ENCODE measurements at places on chromosomes 12 and 14.

DNA sequence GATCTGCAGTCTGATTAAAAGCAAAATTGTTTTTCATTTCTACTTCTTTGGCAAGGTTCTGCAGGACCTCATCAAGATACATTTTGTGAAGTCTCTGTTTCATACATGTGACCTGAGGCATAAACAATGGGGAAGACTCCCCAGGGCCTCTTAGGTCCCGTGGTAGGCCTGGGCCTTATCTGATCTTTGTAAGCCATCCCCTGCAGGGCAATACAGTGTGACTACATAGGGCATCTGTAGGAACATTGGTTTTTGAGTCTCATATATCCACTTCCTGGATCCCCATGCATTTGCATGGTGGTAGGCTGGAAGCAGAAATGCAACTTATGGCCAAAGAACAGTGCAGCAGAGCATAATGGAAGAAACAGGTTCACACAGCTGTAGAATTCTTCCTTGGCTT lies 6.0 kb downstream of the FAR2 start:
- no peak for DNase-seq

DNA sequence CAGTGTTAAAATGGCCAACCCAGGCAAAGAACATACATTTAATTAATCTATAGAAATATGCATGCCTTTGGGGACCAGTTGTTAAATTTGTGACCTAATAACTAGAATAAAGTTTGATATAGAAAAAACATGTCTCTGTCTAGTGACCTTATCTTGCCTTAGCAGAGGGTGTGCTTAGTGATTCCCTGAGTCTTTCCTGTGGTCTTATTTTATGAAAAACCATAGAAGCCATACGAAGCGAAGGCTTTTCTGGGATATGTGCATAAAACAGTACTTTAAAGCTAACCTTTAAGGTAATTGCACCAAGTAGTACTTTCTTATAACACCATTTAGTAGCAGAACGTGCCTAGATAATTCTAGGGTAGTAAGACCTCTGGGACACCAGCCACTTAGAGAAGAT lies 379.4 kb downstream of the ZFP36L1 start:
- no peak for DNase-seq

GRCh38 chr14:28407996-28408395 lies 358.6 kb upstream of the FOXG1 start:
- DNase-seq = no peak

DNA sequence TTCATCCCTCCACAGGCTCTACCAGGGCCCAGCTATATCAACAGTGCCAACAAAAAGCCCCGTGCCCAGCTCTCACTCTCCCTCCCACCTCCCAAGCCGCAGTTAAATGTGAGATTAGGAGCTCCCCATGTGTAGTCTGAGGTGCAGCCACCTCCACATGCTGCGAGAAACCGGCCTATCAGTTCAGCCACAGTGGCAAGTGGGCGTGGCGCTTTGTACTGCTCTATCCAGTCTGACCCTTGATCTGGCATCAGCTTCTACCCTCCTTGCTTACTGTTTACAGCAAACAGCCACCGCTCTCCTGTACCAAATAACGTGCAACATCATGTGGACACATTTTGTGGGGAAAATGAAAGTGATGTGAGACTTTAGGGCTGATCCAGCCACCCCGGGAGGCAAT lies 1.7 kb downstream of the PLEK2 start:
- DNase-seq = no peak

- DNase-seq = no peak
These were observed 16.6 kb downstream of the CCND2 start for GRCh38 chr12:4289998-4290790.

DNA sequence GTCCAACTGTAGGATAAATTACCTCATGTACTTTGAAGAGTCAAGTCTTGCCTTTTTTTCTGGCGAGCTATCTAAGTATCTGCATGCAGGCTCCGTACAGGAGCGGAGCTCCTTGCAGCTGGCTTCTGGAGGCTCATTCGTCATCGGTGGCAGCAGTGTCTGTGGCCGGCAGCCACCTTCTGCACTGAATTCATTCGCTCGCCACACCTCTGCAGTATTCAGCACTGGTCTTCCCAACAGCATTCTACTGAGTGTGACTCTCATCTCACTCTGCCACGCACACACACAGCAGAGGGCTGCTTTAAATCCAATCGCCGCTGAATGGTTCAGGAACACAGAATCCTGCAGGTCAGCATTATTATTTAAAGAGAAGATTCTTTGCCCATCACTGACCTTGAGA lies 200.0 kb downstream of the GLT1D1 start:
- no peak for DNase-seq
